ENCODE measurements at places on chromosomes 6 and 20.
A peak's percentile ranks its signal among the peaks of the same experiment; 100 is the strongest.

- peak; percentile 69 for DNase-seq
Observed at GRCh38 chr6:158040804-158041347, 59.2 kb downstream of the SYNJ2 start.

DNA sequence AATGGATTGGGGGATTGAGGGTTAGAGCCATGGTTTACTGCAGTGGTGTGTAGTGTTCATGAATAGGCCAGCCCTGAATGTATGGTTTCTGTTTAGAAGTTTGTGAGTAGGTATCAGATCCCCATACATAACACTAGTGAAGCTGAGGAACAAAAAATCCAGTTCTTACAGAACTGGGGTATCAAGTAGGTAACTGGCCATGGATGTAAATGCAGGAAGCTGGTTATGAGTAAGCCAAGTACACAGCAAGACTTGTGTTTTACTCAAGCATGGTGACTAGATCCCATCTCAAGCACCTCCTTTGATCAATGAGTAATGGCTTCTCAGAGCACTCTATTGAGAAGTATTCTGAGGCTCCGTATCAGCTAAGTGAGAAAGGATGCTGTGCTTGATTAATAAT, 613.7 kb upstream of the FLRT3 start:
- no peak for DNase-seq

DNA sequence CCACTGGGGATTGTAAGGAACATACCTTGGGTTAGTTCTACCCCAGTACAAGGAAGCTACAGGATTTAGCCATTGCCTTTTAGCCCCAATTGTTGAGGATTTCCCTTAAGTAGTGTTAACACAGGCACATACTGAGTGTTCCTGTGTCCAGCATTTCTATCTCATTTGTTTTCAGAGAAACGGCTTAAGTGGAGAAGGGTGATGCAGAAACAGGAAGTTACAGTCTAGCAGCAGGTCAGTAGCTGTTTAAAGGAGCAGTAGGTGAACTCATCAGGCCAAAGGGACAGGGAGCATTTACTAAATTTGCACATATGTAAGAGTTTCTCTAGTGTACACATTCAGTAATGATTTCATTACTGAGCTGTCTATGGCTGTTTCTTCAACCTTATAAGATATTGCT, 644.2 kb upstream of the GJE1 start:
- peak; percentile 74 for DNase-seq

- no peak for DNase-seq
Observed at GRCh38 chr6:168183613-168183970, 104.6 kb upstream of the FRMD1 start.

DNA sequence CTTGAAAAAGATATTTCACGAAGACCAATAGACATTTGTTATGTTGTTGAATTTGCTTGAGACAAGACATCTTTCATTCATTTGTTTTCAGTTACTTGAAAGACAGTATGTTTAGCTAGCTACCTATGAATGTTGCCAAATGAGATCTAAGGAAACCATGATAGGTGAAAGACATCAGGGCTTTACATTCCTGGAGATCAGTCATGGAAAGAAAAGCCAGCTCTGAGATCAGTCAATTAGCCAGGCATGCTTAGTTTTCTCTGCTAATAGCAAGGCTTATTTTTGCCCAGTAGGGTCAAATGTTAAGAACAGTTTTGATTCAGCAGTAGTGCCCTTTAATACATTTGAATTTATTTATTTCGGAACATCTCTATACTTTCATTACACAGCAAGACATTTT, 116.5 kb upstream of the EDN1 start:
- no peak for DNase-seq

Data from iris pigment epithelial cell (primary cell).